Hippocampal formation (tissue), 2 donors: ENCODE measurements at places on chromosomes 5 and 9.

DNA sequence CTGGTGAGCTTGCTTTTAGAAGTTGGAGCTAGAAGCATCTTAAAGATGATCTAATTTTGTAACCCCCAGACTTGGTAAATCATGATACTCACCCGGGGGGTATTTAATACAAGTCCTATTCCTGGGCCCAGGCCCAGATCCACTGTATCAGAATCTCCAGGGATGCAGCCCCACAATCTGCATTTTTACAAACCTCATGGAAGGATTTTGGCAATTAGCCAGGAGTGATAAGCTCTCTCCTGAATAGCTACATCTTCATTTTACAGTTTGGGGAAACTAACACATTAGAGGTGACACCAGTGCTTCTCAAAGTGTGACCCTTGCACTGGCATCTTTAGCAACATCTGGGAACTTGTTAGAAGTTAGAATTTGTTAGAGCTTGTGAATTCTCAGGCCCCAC, 31.2 kb upstream of the OTP start:
- DNase-seq: no peak

- DNase-seq: peak; percentile 17
These were observed 48.0 kb upstream of the CAST start for GRCh38 chr5:96614110-96614691.

- DNase-seq: no peak
These were observed 37.2 kb downstream of the PDE4D start for GRCh38 chr5:59856358-59856757.

- DNase-seq: no peak
These were observed 31.4 kb upstream of the BRD3 start for GRCh38 chr9:134099123-134099761.

GRCh38 chr5:97550164-97550563, 367.1 kb upstream of the RIOK2 start:
- no peak for DNase-seq

DNA sequence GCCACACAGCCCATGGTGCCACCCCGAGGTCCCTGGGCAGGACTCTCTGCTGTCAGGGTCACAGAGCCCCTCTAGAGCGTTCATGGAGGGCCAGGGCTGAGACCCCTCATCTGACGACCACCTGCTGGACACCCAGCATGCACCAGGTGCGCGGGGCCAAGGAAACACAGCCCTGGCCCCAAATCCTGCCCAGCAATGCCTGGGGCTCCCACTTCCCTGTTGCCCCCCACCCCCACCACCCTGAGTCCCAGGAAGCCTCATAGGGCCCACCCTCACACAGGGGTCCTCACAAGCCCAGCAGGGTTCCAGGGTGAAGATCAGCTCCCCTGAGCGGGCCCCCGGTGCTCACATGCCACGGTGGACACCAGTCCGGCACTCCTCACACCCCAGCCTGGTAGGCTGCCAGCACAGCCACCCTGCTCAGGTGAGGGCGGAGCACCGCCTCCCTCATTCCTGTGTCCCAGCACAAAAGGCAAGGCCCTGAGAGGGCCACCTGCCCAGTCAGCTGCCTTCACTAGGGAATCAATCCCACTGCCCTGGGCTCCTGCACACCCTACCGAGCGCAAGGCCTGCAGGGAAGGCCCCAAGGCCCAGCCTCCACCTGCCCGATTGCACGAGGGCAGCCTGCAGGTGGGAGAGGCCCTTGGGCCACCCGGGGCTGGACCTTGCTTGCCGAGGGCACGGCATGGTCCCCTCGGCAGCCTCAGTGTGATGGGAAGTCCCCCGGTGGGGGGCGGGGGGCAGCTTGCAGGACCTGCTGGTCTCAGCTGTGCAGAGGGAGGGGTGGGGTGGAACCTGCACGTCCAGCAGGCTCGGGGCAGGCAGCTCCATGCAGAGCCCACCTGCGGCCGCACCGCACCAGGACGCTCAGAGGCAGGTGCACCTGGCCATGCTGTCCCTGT, 56.4 kb upstream of the UBAC1 start:
- DNase-seq: no peak

- no peak for DNase-seq
These were observed 10.5 kb upstream of the ETF1 start for GRCh38 chr5:138553437-138554095.
